ENCODE measurements at places on chromosomes 5 and 9.

- no peak for DNase-seq
These were observed 75.2 kb upstream of the SSBP2 start for GRCh38 chr5:81826128-81826527.

- no peak for DNase-seq
These were observed 269.8 kb upstream of the CDH9 start for GRCh38 chr5:27308153-27308552.

- DNase-seq, result no peak
These were observed 24.3 kb upstream of the NEURL1B start for GRCh38 chr5:172616730-172617129.

- no peak for DNase-seq
These were observed 18.5 kb upstream of the LAMC3 start for GRCh38 chr9:130990306-130990977.

GRCh38 chr5:143016777-143017516, 246.8 kb downstream of the ARHGAP26 start:
- DNase-seq, result peak; percentile 77

DNA sequence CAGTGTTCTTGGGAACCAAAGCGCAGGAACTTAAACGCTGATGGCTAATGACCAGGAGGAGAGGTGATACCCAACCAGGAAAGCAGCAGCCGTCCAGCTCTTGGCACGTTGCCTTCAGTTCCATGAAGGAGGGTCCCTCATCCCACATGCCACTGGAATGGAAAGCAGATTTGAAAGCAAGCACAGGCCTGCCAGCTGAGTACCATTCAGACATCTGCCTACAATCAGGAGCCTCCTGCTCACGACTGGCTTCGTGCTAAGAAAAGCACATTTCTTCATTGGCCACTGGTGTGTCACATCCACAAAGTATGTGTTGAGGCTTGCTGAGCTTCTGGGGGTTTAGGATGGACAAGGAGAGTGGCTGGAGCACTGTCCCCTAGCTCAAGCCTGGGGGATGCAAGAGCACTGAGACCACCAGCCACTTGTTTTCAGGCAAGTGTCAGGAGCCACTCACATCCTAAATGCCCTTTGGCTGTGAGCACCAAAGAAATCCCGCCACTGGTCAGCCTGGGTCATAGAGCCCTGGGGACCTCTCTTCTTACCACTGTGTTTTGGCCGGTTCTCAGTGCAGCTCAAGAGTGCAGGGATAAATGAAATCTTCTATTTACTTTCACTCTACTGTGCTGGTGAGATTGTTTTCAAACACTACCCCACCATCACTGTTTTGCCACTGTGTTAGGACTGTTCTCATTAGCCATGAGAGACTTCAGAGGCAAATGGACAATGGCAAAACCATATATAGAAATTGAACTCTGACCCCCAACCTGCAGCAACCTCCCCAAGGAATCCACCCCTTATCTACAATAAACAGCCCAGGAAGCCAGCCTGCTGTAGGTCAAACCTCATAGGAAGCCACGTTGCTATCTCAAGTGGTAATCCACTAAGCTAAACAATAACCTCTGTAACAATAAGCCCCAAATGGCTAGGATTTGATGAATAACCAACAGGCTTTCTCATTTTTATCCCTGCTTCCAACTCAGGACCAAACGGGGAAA, 58.3 kb downstream of the MTX3 start:
- no peak for DNase-seq

DNA sequence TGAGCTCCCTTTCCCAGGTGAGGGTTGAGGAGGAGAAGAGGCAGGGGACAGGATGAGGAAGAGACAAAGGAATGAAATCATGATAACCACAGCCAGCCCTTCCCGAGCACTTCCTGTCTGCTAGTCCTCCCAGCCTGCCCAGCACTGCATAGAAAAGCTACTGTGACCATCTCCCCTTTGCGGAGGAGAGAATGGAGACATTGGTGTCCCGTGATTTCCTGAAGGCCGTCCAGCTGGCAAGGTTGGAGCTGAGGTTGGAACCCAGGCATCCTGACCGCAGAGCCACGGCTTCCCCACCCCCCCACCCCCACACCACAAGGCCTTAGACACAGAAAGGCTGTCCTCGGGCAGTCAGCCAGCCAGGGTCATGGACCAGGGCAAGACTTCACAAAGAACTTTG, 131.1 kb upstream of the ICE1 start:
- DNase-seq, result no peak

- DNase-seq, result no peak
These were observed 6.1 kb downstream of the ZNF622 start for GRCh38 chr5:16459451-16459850.

DNA sequence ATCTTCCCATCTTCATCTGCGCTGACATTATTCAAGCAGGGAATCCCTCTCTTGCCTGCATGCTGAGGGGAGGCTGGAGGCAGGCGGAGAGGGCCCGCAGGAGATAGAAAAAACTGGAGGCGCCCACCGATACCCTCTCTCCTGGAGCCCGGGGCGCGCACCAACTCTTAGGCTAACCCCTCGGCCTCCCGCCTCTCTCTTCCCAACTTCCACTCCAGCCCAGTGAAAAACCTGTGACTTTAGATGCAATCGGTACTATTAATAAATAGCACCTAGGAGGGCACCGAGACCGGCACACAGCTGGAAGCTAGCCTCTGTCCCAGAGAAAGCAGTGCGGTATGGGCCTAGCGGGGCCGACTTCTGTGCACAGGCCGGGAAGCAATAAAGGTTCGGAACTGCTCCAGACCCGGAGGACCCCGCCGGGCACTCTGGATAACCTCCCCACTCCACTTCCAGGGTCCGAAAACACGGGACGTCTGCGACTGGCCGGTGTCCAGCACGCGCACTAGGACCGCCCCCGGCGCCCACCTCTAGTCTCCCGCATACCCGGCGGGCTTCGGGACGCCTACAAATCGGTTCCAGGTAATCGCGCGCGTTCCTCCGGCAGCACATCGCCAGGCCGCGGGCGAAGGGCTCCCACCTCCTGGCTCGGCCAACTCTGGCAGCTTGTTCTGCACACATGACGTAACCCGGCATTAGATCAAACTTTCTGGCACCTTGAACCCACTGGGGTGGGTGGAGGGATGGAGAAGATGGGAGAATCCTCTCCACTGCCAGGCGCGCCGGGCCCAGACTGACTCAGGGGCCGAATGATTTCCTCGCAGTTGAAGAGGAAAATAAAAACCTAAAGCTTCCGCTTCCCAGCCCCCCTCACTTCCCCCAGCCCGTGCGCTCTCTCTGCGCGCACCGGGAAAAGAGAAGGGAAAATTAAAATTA, 1.4 kb downstream of the EFNA5 start:
- peak; percentile 8 for DNase-seq

DNA sequence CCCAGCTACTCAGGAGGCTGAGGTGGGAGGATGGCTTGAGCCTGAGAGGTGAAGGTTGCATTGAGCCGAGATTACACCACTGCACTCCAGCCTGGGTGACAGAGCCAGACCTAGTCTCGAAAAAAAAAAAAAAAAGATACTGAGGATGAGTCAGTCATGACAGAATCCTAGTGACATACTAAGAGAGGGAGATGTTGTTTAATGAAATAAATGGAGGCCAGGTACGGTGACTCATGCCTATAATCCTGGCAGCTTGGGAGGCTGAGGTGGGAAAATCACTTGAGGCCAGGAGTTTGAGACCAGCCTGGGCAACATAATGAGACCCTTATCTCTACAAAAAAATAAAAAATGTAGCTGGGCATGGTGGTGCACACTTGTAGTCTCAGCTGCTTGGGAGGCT, 107.2 kb downstream of the ZFAND5 start:
- no peak for DNase-seq

DNA sequence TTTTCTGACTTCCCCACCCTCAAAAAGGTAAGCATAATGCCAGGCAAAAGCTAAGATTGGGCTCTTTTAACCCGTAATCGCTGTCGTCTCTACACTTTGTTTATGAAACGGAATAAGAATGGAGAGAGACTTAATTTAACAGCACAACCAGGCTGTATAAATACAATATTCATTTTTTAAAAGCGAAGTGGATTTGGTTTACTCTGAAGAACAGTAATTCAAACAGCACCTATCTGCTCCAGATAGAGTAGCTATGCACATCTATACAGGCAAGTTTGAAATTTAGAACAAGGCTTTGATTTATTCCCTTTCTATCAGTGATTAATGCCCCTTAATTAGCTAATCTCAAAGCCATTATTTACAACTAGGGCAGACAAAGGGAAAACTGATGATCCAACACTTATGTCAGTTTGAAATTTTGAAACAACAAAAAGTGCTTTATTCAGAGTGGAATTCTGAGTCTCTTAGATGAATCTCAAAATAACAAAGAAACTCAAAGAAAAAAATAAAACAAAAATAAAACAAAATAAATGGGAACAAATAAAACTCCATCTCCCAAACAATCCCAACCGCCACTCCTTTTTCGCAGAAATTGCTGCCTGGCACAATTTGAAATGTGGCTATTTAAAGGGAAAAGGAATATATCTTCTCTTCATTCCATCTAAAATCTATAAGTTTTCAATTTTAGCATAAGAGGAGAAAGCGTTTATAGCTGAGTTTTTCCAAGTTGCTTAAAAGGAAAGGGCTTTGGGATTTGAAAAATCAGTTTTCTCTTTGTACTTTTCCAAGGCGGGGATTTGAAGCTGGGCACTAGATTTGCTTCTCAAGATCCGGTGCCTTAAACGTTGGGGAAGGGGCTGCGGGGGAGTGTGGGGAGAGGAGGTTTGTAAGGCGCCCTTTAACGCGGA, 298.6 kb downstream of the PARP8 start:
- no peak for DNase-seq

- no peak for DNase-seq
These were observed 4.6 kb upstream of the NEURL1B start for GRCh38 chr5:172636279-172637050.

GRCh38 chr5:138029501-138029900, 3.4 kb downstream of the FAM13B start:
- no peak for DNase-seq

GRCh38 chr5:143023411-143024096, 253.4 kb downstream of the ARHGAP26 start:
- peak; percentile 81 for DNase-seq

DNA sequence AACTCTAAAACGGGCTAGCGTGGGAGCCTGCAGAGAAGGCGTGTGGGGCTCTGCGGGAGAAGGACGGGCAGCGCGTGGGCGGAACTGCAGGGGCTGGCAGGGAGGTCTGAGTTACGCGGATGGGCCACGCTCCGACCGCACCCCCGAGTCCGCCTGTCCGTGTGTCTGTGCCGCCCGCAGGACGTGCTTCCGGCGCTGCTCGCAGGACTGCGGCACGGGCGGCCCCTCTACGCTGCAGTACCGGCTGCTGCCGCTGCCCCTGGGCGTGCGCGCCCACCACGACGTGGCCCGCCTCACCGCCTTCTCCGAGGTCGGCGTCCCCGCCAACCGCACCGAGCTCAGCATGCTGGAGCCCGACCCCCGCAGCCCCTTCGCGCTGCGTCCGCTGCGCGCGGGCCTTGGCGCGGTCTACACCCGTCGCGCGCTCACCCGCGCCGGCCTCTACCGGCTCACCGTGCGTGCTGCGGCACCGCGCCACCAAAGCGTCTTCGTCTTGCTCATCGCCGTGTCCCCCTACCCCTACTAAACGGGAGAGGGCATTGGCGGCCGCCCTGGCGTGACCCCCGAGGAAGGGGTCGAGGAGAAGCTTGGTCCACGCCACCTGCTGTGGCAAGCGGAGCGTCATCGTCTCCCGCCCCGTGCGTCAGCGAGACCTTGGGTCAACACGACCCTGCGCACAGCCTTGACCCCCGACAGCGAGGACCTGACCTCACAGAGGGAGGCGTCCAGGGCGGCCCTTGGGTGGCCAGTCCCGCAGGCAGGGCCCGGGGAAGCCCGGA, 11.4 kb upstream of the ASS1 start:
- DNase-seq, result peak; percentile 66

DNA sequence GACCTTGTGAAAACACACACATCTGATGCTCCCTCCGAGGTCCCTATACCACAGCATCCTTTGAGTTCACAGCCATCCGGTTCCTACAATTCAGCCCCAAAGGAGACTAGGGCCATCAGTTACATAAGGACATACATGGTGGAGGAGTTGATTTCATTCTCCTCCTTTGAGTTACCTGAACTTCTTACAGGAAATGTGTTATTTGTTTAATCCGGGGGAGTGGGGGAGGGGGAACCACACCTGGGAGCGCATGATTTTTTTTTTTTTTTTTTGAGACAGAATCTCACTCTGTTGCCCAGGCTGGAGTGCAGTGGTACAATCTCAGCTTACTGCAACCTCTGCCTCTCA, 30.7 kb downstream of the SEMA4D start:
- no peak for DNase-seq

GRCh38 chr9:69965416-69966145, 78.1 kb upstream of the MAMDC2 start:
- DNase-seq, result no peak

DNA sequence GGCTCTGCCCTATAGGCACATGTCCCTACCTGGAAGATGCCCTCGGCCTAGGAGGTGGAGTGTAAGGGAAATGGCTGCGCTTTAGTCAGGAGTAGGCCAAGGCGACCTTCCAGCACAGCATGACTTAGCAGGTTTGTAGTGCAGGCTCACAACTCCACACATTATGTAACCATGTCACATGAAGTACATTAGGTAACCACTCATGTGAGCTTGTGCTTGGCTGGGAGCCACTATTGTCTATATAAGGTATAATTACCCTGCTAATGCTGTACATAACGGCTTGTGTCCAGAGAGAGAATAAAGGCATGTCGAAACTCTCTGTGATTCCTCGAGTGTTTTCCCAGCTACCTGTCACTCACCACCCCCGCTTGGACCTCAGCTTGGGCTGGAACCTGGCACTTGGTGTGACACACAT, 74.9 kb downstream of the CAMK4 start:
- DNase-seq, result no peak

- DNase-seq, result no peak
These were observed 10.5 kb downstream of the KIF4B start for GRCh38 chr5:155024015-155024414.

DNA sequence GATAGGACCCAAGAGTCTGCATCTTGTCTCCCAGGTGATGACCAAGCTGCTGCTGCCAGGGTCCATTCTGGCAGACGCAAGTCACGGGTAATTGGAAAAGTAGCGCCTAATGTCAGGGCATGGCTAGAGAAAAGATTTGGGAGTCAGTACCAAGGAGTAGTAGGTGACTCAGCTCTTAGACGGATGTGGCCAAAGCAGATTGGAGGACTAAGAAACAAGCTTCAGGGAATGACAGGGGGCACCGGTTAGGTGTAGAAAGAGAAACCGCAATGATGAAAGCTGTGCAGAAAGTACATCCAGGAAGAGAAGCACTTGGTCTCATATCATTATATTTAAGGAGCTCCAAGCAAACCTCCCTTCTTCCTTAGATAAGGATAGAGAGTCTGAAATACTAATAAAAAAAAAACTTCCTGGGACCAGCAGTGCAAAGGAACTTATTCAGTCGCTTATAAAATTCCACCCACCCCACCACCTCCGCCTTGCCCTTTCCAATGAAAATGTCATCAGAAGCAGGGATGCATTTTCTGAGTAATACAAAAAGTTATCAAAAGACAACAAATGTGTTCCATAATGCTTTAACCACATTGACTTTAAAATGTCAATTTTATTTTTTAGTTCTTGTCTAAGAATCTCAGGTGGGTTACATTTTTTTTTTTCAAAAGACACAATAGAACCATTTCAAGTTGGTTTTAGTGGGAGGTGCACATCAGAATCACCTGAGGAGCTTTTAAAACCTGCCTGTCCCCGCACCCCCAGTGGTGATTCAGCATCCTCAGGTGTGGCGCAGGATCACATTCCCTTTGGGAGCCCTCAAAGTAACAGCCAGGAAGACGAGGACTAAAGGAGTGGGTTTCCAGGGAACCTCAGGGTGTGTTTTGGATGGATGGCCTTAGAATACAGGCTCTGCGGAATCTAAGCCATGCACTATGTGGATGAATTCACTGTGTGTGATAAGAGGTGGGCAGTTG, 31.2 kb downstream of the PTPN3 start:
- DNase-seq, result no peak

Measured in activated CD8-positive, alpha-beta T cell treated with anti-CD3 and anti-CD28 coated beads for 36 hours (primary cell).